ENCODE measurements at places on chromosomes 2 and 18.

- DNase-seq = no peak
Observed at GRCh38 chr2:240648155-240648649, 22.9 kb downstream of the GPR35 start.

GRCh38 chr2:28334527-28334894 is 58.1 kb upstream of the FOSL2 start:
- no peak for DNase-seq

- no peak for DNase-seq
Observed at GRCh38 chr18:48821251-48821590, 129.5 kb downstream of the SMAD7 start.

- no peak for DNase-seq
Observed at GRCh38 chr2:98012561-98012991, 16.8 kb upstream of the TMEM131 start.

DNA sequence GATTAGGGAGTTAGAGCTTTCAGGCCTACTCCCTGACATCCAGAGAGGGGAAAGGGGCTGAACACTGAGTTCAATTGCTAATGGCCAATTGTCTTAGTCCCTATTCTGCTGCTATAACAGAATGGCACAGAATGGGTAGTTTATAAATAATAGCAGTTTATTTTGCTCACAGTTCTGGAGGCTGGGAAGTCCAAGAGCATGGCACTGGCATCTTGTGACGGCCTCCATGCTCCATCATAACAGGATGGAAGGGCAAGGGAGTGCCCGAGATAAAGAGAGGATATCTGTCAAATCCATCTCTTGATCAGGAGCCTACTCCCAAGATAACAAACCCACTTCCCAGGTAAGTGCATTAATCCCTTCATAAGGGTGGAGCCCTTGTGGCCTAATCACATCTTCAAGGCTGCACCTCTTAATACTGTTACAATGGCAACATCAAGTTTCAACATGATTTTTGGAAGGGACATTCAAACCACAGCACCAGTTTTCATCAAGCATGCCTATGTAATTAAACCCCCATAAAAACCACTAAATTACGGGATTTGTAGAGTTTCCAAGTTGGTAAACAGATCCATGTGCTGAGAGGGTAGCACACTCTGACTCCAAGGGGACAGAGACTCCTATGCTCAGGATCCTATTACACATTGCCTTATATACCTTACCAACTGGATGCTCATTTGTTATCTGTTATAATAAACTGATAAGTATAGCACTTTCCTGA is 44.6 kb downstream of the BAZ2B start:
- no peak for DNase-seq

- DNase-seq = no peak
Observed at GRCh38 chr2:145416640-145417039, 896.7 kb upstream of the ZEB2 start.

- no peak for DNase-seq
Observed at GRCh38 chr2:205996161-205996560, 89.8 kb downstream of the INO80D start.

- peak; percentile 34 for DNase-seq
Observed at GRCh38 chr2:217901835-217902378, 100.9 kb downstream of the TNS1 start.

DNA sequence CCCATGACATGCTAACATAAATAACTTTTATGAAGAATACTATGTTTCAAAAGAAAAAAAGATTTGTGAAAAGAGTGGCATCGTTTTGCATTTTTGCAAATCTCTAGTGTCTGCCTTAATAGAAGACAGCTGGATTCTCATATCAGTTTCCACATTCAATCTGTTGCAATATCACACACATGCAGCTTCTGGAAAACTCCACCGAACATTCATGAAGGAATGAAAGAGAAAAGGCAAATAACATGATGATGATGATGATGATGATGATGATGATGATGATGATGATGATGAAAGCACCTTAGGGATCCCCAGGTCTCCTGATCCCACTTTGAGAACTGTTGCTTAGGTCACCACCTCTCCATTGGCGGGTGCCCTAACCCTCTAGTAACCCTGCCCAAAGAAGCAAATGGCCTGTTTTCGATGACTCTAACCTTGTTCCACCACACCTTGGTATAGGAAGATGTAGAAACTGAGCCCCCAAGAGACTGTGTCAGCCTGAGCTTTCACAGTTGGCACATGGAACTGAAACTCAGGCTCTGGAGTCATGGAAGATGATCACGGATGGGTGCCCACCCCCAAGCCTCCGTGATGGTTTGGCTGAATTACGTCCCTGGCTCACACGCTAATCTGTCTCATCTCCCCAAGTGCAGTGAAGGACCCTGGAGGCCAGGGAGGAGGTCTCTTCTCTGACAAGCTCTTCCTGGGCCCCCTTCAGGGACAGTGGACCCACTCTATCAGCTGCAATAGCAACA is 80.1 kb upstream of the SMAD7 start:
- no peak for DNase-seq

- DNase-seq = no peak
Observed at GRCh38 chr2:152166633-152167032, 8.9 kb downstream of the STAM2 start.

GRCh38 chr2:219560893-219561178 is 10.5 kb downstream of the OBSL1 start:
- DNase-seq = no peak

DNA sequence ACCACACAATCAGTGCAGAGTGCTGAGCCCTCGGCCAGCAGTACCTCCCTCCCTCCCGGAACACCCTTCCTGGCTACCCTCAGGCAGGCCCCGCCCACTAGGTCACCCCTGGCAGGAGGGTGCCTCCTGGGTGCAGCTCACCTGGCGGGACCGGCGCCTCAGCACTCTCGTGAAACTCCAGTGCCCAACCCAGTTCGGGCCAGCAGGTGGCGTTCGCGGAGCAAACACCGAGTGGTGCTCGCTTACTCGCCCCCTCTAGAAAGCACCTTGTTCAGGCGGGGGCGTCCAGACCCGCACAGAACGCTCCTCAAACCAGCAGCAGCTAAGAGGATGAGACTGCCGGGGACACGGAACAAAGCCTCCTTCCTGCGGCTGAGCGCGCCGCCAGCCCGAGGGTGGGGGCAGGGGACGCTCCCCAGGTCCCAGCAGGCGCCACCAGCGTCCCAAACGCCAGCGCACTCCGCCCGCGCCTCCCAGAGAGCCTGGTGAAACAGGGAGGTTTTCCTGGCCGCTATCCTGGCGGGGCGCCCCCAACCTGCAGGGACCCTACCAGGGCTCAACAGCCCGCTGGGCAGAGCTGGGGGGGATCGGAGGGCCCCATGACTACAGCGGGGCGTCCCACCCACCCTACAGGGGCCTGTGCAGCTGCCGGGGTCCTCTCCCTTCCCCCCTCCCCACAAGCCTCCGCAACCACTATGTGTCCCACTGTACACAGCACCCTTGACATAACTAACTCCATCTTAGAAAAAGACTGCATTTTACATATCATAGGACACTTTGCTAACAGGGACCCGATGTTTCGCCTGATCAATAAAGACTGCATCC is 44.7 kb downstream of the MRPS5 start:
- DNase-seq = peak; percentile 39

GRCh38 chr2:27078267-27079194 is at the start of gene EMILIN1:
TSS of gene EMILIN1 (plus strand) at chr2:27078615. CDS start at chr2:27079066, 451 bp downstream.
- no peak for DNase-seq

DNA sequence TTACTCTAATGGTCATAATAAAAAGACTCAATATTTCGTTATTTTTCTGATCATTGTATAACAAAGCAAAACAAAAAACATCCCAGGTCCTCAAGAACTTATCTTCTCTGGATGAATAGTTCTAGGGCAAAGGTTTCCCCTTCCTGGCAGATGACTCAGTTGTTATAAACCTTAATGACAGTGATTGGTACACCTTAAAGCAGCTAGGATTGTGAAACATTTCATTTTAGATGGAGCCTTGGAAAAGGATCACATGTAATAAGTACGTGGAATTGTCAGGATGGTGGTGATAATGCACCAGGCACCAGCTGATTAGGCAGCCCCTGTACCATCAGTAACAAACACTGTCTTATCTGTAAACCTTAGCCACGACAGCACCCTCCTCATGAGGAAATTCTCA is 47.2 kb downstream of the MEP1B start:
- no peak for DNase-seq

DNA sequence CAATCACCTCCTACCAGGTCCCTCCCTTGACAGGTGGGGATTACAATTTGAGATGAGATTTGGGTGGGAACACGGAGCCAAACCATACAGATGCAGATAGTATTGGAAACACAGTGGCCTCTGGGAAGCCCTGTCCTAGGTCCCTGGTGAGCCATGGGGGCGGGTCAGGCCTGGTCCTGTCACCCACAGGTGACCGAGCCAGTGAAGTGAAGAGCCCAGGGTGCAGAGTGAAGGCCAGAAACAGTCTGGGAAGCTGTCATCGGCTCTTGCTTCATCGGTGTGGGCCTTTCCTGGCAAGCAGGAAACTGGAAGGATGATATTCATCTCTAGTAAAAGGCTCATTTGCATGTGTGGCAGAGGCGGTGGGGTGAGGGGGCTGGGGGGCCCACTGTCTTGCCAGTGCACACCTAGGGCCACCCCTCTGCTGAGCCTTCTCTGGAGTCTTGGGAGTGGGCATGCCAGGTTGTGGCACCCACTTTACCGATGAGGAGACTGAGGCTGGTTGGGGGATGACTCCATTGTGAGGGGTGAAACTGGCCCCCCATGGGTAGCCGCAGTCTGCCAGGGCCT is 290.6 kb downstream of the NDUFA10 start:
- no peak for DNase-seq

- DNase-seq = peak; percentile 65
Observed at GRCh38 chr18:77201506-77201905, 48.1 kb upstream of the GALR1 start.

GRCh38 chr18:55235094-55235461 is 275.8 kb upstream of the CCDC68 start:
- no peak for DNase-seq

GRCh38 chr18:34039201-34039600 is 185.5 kb downstream of the NOL4 start:
- peak; percentile 4 for DNase-seq

DNA sequence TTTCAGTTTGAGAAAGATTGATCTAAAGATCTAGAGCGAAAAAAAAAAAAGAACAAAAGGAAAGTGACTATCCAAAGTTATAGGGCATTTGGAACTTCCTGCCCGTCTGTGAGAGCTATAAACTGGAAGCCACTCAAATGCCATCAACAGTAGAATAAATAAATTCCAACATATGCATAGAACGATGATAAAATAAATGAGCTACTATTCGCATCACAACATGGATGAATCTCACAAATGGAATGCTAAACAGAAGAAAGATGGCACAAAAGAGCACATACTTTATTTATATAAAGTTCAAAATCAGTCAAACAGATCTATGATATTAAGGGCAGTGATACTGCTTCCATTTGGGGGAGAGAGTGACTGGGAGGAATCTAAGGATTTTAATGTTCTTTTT is 128.8 kb downstream of the TTC32 start:
- DNase-seq = no peak

DNA sequence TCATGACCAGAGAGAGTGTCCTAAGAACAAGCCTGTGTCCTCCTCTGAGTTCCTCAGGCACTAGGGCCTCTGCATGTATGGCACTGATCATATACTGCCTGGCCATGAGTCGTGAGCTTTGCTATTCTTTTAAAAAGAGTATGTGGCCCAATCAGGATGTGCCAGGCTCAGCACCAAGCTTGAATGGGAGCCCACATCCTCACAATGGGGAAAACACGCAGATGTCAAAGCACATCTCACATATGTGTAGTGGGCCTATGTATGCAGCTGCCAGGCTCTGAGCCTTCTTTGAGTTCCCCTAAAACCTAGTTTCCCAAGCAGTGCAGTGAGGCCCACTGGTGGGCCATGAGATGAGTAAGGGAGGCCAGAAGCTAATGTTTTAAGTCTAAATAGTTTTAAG is 69.9 kb upstream of the SLC1A4 start:
- no peak for DNase-seq

- DNase-seq = no peak
Observed at GRCh38 chr2:112198780-112199179, 56.1 kb downstream of the ZC3H8 start.

DNA sequence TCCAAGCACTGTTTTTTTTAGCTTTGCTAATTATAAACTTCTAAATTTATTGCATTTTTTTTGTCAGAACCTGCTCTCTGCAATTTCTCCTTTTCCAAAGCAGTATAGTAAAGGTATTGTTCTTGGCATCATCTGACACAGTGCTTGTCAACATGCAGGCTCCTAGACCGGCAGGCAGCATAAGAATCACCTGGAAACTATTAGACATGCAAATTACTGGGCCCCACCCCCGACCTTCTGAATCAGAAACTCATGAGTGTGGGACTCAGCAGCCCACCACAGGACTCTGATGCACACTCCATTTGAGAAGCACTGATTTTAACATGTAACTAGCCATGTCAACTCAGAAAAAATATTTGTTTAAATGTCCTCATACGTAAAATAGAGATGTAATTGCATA is 551.1 kb upstream of the CELF4 start:
- DNase-seq = no peak

DNA sequence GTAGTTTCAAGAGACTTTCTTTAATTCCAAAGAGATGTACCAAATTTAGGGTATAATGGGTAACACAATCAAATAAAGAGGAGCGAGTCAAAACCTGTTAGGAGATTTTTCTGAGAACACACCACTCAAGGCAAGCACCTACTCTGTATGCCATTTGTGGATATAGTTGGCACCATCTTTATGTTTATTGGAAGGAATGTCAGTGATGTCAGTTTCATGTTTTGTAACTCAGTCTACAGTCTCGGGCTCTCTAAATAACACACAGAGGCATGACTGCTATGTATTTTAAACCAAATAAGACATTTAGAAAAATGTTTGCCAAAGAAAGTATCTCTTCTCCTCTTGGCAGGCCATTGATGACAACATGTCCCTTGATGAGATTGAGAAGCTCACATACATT is 59.7 kb downstream of the CPS1 start:
- no peak for DNase-seq

DNA sequence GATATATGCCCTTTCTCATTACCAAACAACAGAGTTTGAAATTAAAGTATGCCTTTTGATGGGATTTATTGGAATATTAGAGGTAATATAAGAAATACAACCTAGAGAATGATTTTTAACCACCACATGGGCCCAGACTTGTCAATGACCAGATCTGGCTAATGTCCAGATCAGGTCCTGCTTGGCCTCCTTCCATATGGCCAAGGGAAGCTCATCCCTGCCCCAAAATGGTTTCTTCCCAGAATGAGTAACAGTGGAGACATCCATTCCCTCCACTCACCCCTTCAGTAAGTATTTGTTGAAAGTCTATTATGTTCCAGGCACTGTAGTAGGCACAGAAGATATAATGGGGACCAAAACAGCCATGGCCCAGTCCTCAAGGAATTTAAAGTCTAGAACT is 54.9 kb downstream of the ANTXR1 start:
- no peak for DNase-seq

Measured in HT1080 (cell line).